ENCODE measurements at places on chromosomes 2 and 18.
A peak's percentile ranks its signal among the peaks of the same experiment; 100 is the strongest.

- no peak for DNase-seq
Measured at GRCh38 chr18:22549260-22549937, 131.7 kb upstream of the CTAGE1 start.

GRCh38 chr18:11064106-11064505 lies 85.3 kb downstream of the PIEZO2 start:
- DNase-seq: no peak

- no peak for DNase-seq
Measured at GRCh38 chr2:106886916-106887758, 1.2 kb upstream of the ST6GAL2 start.

DNA sequence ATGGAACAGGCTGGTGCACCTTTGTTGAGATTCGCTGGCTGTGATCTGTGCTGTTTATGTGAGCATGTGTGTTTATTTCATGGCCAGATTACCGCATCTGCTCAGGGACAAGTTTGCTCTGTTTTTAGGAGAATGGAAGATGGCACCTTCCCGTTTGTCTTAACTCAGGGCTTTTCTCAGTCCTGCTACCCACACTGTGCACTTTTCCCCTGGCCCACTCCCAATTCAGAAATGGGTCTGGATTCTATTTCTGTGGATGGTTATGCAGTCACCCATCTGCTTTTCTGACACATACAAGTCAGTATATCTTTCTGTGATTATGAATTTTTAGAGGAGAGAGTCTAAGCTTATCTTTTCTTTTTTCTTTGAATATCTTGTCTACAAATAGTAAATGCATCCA lies 15.4 kb downstream of the MGAT5 start:
- no peak for DNase-seq

DNA sequence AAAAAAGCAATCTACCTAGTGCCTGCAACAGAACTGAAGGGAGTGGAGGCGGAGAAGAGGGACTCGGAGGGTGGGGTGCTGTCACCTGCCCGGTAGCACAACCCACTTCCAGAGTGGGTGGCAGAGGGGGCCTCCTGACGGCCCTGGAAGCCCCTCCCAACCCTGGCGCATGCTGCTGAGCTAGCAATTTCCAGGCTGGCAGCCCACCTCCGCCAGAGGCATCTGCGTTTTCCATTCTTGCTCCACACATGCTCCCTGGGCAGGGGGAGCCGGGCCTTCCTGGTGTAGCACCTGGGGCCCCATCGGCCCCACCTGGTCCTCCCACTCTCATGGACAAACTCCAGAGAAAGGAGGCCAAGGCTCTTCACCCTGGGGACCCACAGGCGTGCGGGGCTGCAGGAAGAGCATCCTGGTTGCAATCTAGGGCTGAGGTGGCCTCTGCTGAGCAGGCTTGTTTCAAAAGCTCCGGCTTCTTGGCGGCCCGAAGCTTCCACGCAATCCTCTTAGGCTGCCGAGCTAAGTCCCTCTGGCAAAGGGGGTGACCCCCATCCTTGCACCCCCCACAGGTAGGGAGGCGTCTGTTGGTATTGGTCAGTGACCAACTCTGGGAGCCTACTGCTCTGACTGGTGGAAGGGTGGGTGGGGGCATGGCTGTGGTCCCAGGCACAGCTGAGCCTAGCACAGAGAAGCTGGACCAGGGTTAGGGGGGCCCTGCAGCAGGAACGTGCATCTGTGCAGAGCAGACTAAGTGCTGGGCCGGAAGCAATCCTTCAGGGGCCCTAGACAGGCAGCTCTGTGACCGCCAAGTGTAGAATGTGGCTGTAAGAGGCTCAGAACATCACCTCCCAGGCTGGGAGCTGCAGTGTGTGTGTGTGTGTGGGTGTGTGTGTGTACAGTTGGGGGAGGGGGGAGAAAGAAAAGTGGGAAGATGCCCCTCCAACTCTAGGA lies 2.6 kb downstream of the HS6ST1 start:
- peak; percentile 79 for DNase-seq

DNA sequence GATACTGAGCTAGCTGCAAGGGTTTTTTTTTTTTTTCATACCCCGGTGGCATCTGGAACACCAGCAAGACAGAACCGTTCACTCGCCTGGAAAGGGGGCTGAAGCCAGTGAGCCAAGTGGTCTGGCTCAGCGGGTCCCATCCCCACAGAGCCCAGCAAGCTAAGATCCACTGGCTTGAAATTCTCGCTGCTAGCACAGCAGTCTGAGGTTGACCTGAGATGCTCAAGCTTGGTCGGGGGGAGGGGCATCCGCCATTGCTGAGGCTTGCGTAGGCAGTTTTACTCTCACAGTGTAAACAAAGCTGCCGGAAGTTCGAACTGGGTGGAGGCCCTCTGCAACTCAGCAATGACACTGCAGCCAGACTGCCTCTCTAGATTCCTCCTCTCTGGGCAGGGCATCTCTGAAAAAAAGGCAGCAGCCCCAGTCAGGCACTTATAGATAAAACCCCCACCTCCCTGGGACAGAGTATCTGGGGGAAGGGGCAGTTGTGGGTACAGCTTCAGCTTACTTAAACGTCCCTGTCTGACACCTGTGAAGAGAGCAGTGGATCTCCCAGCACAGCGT lies 5.1 kb upstream of the MIB1 start:
- peak; percentile 81 for DNase-seq

GRCh38 chr2:223442847-223443246 lies 159.3 kb downstream of the SCG2 start:
- no peak for DNase-seq

DNA sequence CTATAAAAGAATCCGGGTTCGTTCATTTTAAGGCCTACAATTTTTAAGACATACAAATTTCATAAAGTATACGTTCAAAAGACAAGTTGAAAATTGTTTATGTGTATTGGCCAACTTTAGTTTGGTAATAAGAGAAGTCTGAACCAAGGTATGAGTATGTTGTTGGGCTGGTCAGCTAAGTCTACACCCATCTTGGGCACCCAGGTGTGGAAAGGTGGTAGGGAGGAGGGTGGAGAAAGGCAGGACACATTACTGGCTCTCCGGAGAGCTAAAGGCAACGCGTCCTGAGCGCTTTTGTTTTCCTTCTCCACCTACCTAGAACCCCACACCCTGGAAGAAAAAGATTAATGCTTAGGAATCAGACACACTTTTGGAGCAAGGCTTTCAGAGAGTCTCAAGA lies 899 bp upstream of the PELI1 start:
- no peak for DNase-seq

DNA sequence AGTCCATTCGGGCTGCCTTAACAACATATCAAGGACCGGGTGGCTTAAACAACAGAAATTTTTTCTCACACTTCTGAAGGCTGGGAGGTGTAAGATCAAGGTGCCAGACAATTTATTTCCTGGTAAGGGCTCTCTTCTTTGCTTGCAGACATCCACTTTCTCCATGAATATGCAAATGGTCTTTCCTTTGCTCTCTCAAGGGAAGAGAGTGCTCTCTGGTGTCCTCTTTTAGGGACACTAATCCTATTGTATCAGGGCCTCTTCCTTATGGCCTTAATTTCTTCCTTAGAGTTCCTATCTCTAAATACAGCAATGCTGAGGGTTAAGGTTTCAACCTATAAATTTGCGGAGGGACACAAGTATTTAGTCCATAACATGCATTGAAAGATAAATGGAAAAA lies 770.8 kb downstream of the DSC3 start:
- DNase-seq: no peak

DNA sequence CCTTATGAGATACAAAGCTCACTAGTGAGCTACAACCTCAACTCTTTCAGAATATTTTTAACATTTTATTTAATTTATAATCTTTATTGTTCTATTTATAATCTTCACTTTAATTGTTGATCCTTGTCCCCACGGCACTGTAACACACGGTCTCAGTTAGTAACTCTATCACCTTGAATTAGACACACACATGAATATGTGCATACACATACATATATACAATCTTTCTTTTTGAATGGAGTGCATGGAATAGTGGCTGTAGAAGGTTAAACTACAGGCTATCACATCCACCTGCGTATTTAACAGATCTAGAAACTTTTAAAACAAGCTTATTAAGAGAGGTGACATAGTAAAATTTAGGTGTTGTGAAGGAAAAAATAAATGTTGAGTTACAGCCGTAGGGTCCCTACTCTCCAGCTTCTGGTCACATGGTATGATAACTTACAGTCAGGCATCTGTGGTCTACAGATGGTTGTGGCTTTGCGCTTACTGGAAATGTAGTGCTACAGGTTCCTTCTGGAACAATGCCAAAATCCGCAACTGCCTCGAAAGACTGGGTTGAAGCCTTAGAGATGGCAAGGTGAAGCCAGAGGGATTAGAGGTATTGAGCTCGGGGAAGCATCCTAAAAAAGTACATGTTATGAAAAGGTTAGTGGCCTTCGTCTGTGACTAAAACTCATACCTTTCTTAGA lies 1324.1 kb upstream of the SLC39A10 start:
- DNase-seq: no peak

- DNase-seq: no peak
Measured at GRCh38 chr2:19378939-19379338, 20.5 kb upstream of the OSR1 start.

DNA sequence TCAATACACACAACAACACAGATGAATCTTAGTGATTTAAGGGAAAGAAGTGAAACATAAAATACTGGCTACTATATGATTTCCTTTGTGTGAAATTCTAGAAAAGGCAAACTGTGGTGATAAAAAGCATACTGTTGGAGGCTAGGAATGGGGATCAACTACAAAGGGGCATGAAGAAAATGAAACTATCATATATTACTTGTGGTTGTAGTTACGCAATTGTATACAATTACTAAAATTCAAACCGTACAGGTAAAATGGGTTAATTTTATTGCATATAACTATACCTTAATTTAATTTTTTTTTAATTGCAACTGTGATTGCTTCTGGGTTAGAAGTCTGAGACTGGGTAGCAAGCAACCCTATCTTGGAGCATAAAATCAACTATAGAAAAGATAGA lies 41.7 kb upstream of the ABI2 start:
- no peak for DNase-seq

- DNase-seq: no peak
Measured at GRCh38 chr18:68399721-68400120, 315.2 kb downstream of the TMX3 start.

- no peak for DNase-seq
Measured at GRCh38 chr2:223735659-223736244, 101.6 kb downstream of the AP1S3 start.

- no peak for DNase-seq
Measured at GRCh38 chr2:159091381-159091780, 122.9 kb downstream of the TANC1 start.

DNA sequence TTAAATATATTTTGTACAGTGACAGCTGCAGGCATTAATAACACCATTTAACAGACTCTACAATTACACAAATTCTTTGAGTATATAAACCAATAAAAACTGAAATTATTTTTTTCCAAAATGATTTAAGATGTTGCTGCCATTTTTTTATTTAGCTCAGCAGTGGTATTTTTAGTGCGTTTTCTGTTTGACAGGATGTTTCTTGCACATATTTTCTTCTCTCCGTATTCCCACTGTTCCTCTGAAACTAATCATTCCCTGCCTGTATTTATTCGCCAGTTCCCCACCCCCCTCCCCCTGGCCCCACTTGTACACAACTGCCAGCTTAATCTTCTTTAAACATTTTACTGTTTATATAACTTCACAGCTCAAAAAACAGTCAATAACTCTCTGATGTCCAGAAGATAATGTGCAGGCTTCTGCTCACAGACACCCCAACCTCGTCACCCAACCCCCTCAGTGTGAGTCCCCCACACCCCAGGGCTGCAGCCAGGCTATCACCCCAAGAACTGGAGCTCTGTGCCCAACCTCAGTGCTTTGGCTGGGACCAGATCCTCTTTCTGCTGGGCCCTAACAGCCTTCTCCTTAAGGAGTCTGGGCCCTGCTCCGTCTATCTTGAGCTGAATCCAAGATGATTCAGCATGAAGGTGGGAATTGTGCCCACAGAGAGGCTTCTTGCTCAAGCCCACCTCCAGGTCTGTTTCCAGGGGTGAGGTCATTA lies 41.6 kb upstream of the MAP4K4 start:
- no peak for DNase-seq

DNA sequence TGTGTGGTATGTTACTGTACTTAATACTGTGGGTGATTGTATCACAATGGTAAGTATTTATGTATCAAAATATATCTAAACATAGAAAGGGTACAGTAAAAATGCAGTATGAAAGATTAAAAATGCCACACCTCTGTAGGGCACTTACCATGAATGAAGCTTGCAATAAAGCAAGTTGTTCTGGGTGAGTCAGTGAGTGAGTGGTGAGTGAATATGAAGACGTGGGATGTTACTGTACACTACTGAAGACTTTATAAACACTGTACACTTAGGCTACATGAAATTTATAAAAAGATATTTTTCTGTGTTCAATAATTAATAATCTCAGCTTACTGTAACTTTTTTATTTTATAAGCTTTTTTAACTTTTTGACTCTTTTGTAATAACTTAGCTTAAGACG lies 1162.4 kb upstream of the NRXN1 start:
- DNase-seq: no peak

DNA sequence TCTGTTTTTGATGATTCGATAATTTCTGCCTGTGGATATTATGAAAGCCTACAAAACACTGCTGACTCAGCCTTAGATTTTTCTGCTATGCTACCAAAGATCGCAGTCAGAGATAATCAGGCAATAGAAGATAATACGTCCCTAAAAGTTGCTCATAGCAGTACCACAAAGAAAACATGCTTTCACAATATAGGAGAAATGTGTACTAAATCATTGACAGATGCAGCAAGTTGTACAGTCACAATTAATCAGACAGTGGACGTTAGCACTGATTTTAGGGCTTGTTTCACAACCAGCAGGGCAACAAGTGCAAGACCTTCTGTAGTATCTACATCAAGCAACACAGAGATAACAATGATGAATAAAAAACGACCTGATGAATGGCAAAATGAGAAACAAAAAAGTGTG lies 19.5 kb downstream of the RBM44 start:
- no peak for DNase-seq

GRCh38 chr2:9630117-9630735 lies 571 bp downstream of the YWHAQ start:
- DNase-seq: peak; percentile 95

DNA sequence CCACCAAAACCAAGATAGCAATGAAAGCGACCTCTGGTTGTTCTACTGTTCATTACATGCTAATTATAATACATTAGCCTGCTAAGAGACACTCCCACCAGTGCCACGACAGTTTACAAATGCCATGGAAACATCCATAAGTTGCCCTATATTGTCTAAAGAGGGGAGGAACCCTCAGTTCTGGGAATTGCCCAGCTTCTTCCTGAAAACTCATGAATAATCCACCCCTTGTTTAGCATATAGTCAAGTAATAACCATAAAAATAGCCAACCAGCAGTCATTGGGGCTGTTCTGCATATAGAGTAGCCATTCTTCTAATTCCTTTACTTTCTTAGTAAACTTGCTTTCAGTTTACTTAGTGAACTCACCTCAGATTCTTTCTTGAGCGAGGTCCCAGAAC lies 189.8 kb upstream of the SOX11 start:
- DNase-seq: no peak

All from spleen (tissue), 13 donors.